A549 treated with AZD2906 at 1 μM for 4 hours (cell line): ENCODE measurements at places on chromosomes 12 and 14. TPM values are rescaled to one million over a fixed set of nuclear protein-coding genes. Genes with fewer than 3 reads are reported as not detected.

Gene CMTM5
- total RNA-seq = not detected in 5 replicates

Gene AICDA
- 0.11 to 0.26 TPM (median 0.15 TPM) in 5 replicates for total RNA-seq

Gene NR2C1
- total RNA-seq = 20.7 to 25.0 TPM (median 22.5 TPM) in 5 replicates

Gene SMIM41
- total RNA-seq = not detected in 5 replicates

Gene LRCOL1
- not detected in 5 replicates for total RNA-seq

Gene RNASE13
- total RNA-seq = not detected in 5 replicates

Gene CLEC9A
- total RNA-seq = not detected in 5 replicates

Gene TAS2R7
- not detected in 5 replicates for total RNA-seq

Gene ZDHHC22
- total RNA-seq = 0.19 to 0.29 TPM (median 0.24 TPM) in 5 replicates

Gene IKZF4
- total RNA-seq = 2.0 to 3.0 TPM (median 2.5 TPM) in 5 replicates

Gene GNB3
- 0.92 to 2.1 TPM (median 1.4 TPM) in 5 replicates for total RNA-seq

Gene NRL
- 0.74 to 1.1 TPM (median 0.98 TPM) in 5 replicates for total RNA-seq

Gene EIF5
- total RNA-seq = 194 to 268 TPM (median 233 TPM) in 5 replicates

Gene OTOGL
- total RNA-seq = 0.02 TPM in 1 of 5 replicates, not detected in the others

Gene TARBP2
- 40.9 to 54.3 TPM (median 50.5 TPM) in 5 replicates for total RNA-seq

Gene TAS2R31
- total RNA-seq = 0.16 to 0.28 TPM (median 0.17 TPM) in 5 replicates
